Epithelial cell of proximal tubule (primary cell): ENCODE measurements at places on chromosomes 6 and 20. TPM values are rescaled to one million over a fixed set of nuclear protein-coding genes. Genes with fewer than 3 reads are reported as not detected.

- no peak for DNase-seq
Measured at GRCh38 chr6:159935633-159936032, 33.2 kb upstream of the IGF2R start.

GRCh38 chr6:143603455-143603854 is 74.3 kb upstream of the PHACTR2 start:
- DNase-seq, result no peak

HTR1E gene
- total RNA-seq, result not detected in 2 replicates

DNA sequence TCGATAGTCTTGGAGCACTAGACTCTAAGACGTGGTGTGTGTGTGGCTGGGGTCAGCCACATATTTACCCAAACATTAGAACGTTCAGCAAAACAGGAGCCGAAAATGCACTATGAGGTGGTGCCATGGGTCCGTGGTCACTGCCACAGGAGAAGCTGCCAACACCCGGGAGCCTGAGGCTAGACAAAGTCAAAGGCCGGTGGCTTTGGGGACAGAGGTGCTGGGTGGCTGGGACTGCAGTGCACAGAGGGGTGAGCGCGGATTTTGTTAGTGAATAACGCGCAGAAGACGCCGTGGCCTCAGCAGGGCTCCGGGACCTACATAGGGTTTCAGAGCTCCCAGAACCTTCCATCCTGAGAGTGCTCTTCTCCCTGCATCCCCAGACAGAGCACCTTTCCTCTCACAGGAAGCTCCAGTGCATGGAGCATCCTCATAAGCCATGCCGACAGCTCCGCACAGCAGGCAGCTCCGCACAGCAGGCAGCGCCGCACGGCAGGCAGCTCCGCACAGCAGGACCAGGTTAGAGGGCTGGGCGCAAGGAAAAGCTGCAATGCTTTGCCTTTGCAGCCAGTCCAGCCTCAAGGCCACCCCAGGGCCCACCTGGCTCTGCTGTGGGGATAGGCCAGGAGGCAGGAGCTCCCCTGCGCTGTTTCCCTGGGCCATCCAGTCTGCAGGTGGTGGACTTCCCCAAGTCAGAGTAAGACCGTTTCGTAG is 304.1 kb downstream of the TAF4 start:
- no peak for DNase-seq

DNA sequence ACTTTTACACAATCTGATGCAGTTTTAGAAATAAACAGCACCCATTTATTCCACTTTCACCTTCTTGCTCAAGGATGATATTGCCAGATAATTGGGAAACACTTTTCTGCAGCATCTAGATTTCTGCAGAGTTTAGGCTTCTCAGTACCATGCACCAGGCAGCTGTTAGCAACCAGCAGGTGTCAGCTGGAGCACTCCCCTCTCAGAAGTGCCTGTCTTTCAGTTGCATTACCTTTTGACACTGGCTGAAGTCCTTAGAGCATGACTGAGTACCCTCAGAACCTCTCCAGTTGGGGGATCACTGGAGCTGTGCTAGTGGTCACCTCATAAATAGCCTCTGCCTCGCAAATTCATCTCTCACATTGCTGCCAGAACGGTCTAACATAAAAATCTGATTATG is 91.2 kb downstream of the DNAH8 start:
- no peak for DNase-seq

DNA sequence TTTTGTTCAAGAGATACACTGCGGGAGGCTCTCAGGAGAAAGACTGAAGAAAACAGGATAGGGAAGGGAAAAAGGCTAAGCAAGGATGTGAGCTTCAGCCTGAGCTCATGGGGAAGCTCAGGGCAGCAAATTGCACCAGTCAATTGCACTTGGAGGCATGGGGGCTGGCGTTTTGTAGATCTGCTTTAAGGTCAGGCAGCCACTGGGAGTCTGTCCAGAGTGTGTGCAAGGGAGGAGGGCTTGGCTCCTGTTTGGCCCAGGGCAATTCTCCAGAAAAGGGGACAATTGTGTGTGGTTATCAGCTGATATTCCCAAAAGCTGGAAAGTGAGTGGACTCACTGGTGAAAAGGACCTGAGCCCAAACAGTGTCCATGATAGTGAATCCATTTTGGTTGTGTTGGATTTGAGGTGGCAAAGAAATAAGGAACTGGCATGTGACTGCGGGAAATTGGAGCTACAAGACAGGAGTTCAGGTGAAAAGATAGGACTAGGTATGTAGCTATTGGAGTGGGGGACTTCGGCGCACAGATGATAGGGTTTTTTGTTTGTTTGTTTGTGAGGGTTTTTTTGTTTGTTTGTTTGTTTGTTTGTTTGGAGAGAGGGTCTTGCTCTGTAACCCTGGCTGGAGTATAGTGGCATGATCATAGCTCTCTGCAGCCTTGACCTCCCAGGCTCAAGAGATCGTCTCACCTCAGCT is 22.3 kb upstream of the IER3 start:
- DNase-seq, result no peak
